Posterior cingulate gyrus (tissue), 11 donors: ENCODE measurements at places on chromosomes 12 and 14.

DNA sequence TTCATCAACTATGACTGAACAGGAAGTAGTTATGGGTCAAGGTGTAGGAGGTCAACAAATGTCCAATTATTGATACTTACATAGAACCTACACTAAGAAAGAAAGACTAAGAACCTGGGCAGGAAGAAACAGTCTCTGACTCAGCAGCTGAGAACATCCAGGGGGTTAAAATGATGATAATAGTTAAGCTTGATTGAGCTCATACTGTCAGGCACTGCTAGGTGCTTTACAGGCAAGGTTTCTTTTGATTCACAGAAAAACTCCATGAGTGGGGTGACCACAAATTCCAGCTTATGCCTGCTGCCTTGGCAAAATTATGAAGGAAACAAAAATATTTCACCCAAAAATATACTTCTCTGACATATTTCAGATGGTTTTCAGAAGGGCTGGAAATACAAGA lies 75.0 kb downstream of the ACADS start:
- DNase-seq: no peak

DNA sequence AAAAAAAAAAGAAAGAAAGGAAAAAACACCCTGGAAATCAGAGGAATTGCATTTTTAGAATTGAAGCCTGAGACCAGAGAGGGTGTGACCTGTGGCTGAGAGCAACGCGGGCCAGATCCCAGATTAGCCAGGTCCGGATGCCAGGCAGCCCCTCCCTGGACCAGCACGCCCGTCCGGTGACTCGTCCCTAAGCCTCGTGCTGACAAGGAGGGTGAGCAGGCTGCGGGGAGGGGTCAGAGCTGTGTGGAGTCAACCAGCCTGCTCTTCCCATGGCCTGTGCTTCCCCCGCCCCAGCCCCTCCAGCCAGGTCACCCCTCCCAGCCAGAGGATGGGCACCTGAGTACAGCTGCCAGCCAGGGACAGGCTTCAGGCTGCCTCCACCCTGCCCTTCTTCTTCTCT lies 4.2 kb upstream of the KLC1 start:
- DNase-seq: no peak

GRCh38 chr12:49154221-49154620 lies 23.0 kb upstream of the TUBA1B start:
- DNase-seq: no peak

- DNase-seq: no peak
Measured at GRCh38 chr14:24662753-24663152, 28.8 kb upstream of the GZMB start.

DNA sequence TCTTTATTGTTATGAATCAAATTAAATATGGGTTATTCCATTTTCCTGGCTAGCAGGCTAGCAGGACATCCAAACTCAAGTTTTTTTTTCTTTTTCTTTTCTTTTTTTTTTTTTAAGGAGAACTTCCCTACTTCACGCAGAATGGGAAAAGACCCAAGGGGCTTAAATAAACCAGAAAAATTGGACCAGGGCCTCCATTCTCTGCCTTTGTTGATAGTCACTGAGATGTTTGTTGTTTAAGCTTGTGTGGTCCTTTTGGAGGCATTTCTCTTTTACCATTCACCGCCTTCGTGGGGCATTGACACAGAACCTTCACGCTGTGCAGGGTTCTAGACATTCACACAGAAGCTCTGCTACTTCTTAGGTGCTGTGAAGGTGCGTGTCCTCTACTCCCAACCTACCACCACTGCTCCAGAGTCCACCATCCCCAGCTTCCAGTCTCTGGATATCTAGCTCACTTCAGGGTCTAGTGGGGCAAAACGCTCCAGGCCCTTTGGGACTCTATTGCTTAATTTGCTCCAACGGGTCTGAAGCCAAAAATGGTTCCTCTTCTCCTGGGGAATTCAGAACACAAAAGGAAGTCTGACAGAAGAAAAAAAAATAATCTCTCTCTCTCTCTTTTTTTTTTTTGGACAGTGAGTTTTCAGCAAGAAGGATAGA lies 301.3 kb downstream of the AEBP2 start:
- DNase-seq: no peak

DNA sequence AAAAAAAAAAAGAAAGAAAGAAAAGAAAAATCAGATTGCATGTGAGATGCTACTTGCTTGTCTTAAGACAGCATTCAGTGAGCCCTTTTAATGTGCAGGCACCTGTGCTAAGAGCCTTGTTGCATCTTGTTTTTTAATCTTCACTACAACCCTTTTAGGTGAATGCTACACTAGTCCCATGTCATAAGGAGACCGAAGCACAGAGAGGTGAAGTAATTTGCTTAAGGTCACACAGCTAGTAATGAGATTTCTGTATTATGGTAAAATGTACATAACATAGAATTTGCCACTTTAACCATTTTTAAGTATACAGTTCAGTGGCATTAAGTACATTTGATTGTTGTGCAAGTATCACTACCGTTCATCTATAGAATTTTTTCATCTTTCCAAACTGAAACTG lies 32.1 kb upstream of the PWP1 start:
- DNase-seq: no peak

DNA sequence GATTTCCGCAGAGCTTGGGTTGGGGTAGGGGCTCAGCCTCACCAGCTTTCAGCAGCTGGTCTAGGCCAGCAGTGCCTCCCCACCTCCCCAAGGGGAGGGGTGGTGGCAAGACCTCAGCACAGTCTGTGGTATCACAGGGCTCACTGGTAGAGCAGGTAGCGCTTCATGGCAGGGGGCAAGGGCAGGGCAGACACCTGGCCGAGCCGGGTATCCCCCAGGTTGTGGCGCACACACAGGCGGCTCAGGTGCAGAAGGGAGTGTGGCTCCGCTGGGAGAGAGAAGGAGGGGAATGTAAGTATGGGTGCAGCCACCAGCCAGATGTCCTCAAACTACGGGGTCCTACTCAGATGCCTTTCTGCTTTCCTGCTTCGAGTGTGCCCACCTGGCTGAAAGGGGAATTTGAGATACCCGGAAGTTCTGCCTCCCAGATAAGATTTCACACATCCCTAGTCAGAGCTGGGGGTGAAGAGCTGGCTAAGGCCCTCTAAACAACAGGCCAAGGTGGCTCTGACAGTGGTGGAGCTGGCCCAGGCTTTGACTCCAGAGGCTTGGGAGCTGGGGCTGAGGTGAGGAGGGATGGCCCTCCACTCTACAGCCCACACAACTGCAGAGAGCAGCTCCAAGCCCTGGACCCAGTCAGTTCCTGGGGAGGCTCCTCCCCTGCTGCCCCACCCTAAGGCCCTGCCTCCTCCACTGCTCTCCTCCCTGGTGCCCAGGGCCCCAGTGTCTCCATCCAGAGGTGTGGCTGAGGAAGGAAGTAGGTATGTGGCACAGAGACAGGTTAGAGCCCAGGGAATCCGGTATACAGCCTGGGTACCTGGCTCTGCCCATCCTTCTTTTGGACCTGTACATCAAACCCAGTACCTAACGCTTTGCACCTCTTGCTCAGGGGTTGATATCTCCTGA lies 1.8 kb downstream of the SPSB2 start:
- peak; percentile 73 for DNase-seq

DNA sequence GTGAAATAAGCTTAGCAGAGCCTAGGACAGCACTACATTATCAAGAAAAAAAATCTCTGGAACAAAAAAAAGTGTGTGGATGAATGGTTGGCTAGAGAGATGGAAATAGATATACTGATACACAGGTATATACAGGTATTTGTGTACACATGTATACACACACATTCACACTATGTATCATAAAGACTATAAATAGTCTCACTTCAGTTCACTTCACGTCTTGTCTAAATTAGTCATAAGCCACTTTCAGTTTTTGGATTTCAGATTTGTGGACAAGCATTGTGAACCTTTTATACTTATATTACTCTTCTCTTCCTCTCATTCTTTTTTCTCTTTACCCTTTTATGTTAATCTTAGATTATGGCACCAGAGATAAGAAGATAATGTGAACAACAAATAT lies 41.8 kb upstream of the SLC6A15 start:
- no peak for DNase-seq

DNA sequence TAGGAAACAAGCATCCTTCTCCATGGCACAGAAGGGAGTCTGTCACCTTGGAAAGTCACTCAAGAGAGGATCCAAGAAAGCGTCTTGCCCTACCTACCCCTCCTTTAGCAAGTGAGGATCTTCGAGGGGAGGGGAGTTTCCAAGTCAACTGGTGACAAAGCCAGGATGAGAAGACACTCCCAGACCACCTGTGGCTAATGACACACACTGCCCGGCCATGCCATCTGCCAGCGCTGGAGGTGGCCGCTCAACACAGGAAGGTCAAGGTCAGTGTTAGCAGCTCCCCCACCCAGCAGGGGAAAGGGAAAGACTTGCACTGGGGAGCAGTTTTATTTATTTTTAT lies 41.3 kb downstream of the ELK3 start:
- no peak for DNase-seq

GRCh38 chr12:29863665-29864064 lies 79.9 kb upstream of the TMTC1 start:
- no peak for DNase-seq
